ENCODE measurements at places on chromosomes 6 and 20. TPM values are rescaled to one million over a fixed set of nuclear protein-coding genes. Genes with fewer than 3 reads are reported as not detected.

The SLPI gene
- total RNA-seq, result 0.74 TPM

The EEF1A2 gene
- total RNA-seq, result 34.9 TPM

The LINC00237 gene
- 0.78 TPM for total RNA-seq

The SLC52A3 gene
- 7.3 TPM for total RNA-seq

DNA sequence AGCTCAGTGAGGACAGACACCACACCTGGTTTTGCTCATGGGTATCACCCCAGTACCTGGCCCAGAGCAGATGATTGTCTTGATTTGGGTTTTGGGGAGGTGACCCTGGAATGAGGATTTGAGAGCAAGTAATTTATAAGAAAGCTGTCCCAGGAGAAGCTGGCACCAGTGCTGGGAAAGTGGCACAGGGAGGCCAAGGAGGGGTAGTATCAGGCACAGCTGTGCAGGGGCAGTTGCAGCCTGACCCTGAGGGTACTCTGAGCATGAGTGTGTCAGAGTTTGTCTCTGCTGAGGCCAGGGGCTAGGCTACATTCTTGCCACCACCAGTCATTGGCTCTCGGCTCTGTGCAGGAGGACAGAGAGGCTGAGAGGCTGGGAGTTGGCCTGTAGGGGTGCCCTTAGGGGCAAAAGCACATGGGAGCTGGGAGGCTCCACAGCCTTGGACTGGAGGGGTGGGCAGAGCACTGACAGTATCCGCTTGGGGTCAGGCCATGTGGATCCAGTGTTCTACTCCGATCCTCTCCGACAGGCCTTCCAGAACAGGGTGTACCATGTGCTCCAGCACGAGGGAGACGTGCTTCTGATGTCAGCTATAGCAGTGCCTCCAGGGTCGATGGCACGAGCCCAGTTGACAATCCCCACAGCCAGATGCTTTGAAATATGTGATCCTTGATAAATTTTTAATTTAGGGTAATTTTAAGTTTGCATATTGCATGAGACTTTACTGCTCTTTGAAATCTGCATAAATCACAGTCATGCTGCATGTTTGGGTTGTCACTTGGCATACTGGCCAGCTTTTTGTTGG, 121.3 kb downstream of the PHACTR3 start:
- peaks cover 52% of the 10 kb centered on the region for H3K27me3 ChIP-seq
- H3K4me3 ChIP-seq, result no peak overlapping the region
- H3K4me1 ChIP-seq, result no peaks in the 10 kb centered on the region
- H3K36me3 ChIP-seq, result no peaks in the 10 kb centered on the region

GRCh38 chr20:4370851-4371250, 350.9 kb upstream of the PRND start:
- DNase-seq, result no peak
- H3K27me3 ChIP-seq, result no peaks in the 10 kb centered on the region

DNA sequence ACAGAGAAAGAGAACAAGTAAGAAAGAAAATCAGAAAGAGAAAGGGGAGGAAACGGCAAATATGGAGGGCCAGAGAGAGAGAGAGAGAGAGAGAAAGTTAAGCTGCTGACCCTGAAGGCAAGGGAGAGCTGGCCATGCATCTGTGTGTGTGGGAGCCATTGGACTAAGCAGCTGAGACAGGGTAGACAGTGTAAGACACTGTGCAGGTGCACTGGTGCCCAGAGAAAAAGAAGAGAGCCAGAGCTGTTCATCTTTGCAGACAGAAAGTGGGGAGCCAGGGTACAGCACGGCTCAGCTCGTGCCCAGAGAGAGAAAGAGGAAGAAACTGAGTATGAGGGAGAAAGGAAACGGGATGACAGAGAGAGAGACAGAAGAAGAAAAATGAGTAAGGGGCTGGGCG, 24.2 kb upstream of the ZNF318 start:
- no peak for DNase-seq
- H3K4me3 ChIP-seq, result no peak overlapping the region
- no peaks in the 10 kb centered on the region for H3K27me3 ChIP-seq

The APOM gene
- 4.3 TPM for total RNA-seq

DNA sequence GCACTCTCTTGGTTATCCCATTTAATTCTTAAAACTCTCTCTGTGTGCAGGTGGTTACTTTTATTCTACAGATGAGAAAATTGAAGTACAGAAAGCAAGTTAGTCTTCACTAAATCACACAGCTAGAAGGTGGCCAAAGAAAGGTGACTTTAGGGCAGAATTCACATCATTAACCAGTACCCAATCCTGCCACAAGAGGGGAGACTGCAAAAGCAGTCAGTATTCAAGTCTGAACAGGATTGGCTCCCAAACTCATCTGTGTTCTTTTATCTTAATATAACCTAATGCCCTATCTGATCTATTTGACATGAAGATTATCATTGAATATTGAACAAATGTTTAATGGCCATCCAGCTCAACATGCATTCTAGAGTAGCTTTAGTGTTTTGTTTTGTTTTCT, 225.3 kb upstream of the FAM83B start:
- H3K27me3 ChIP-seq, result no peaks in the 10 kb centered on the region
- no peak overlapping the region for H3K27ac ChIP-seq
- peak; percentile 27 for DNase-seq
- H3K4me3 ChIP-seq, result no peak overlapping the region
- H3K36me3 ChIP-seq, result no peaks in the 10 kb centered on the region

The HACE1 gene
- total RNA-seq, result 18.1 TPM

GRCh38 chr6:45952168-45952529, 63.5 kb downstream of the CLIC5 start:
- no peak for DNase-seq
- H3K4me3 ChIP-seq, result no peak overlapping the region
- H3K27ac ChIP-seq, result no peak overlapping the region
- peaks cover 20% of the 10 kb centered on the region for H3K4me1 ChIP-seq

The OR2J1 gene
- total RNA-seq, result not detected

DNA sequence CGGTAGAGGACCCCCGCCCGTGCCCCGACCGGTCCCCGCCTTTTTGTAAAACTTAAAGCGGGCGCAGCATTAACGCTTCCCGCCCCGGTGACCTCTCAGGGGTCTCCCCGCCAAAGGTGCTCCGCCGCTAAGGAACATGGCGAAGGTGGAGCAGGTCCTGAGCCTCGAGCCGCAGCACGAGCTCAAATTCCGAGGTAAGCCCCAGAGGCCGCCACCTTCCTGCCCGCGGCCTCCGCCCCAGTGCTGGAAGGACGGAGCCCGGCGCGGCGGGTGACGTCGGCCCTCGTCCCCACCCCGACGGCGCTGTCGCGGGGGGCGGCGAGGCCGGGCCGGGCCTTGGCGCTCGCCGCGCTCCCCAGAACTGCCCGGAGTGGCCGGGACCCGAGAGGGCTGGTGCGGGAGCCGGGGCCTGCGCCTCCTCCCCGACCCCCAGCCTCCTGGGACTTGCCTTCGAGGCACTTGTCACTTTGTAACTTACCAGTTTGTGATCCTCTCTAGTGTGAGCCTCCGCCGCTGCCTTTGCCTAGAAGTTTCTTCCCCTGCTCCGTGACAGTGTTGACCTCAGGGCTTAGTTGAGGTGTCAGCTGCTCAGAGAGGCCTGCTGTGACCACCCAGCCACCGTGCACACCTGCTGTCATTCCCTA, 417 bp downstream of the VAPB start:
- peak; percentile 50 for DNase-seq
- peak overlapping the region; percentile 82 for H3K4me3 ChIP-seq
- no peaks in the 10 kb centered on the region for H3K27me3 ChIP-seq

DNA sequence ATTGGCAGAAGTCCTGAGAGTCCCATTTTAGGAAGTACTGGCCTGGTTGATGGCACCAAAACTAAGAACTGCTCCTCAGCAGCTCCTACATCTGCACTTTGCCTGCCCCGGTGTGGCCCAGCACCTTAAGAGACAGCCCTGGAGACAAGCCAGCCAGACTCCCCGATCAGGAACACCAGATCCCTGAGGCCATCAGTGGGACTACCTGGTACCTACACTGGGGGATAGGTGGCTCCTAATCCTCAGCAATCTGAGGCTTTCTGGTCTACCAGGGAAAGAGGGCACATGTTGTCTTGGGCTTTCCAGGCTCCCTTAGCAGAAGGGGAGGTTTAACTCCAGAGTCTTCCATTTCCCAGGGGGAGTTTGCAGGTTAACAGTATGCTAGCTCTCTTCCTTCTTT, at the start of gene WFDC6:
Gene WFDC6, minus strand, starts transcription at position 101 of the 400 bp plus-strand sequence. Its CDS starts 75 bp downstream, at position 26.
- no peaks in the 10 kb centered on the region for H3K27me3 ChIP-seq
- no peak within 1 kb of the TSS for H3K4me3 ChIP-seq
- no peak within 1 kb of the TSS for H3K27ac ChIP-seq
- H3K36me3 ChIP-seq, result no peaks in the 10 kb centered on the region
- peaks cover 6% of the 10 kb centered on the region for H3K4me1 ChIP-seq
- no peak for DNase-seq

- H3K27ac ChIP-seq, result peak overlapping the region; percentile 99
- peak overlapping the region; percentile 53 for H3K4me3 ChIP-seq
- H3K36me3 ChIP-seq, result no peaks in the 10 kb centered on the region
- no peaks in the 10 kb centered on the region for H3K27me3 ChIP-seq
- peaks cover 77% of the 10 kb centered on the region for H3K4me1 ChIP-seq
Measured at GRCh38 chr20:53736757-53737395, 143.2 kb upstream of the ZNF217 start.

The PPP1R11 gene
- total RNA-seq, result 27.7 TPM

- H3K36me3 ChIP-seq, result peaks cover 3% of the 10 kb centered on the region
- no peak for DNase-seq
- no peak overlapping the region for H3K4me3 ChIP-seq
- no peaks in the 10 kb centered on the region for H3K27me3 ChIP-seq
Measured at GRCh38 chr6:152273002-152273401, 364.2 kb downstream of the SYNE1 start.

DNA sequence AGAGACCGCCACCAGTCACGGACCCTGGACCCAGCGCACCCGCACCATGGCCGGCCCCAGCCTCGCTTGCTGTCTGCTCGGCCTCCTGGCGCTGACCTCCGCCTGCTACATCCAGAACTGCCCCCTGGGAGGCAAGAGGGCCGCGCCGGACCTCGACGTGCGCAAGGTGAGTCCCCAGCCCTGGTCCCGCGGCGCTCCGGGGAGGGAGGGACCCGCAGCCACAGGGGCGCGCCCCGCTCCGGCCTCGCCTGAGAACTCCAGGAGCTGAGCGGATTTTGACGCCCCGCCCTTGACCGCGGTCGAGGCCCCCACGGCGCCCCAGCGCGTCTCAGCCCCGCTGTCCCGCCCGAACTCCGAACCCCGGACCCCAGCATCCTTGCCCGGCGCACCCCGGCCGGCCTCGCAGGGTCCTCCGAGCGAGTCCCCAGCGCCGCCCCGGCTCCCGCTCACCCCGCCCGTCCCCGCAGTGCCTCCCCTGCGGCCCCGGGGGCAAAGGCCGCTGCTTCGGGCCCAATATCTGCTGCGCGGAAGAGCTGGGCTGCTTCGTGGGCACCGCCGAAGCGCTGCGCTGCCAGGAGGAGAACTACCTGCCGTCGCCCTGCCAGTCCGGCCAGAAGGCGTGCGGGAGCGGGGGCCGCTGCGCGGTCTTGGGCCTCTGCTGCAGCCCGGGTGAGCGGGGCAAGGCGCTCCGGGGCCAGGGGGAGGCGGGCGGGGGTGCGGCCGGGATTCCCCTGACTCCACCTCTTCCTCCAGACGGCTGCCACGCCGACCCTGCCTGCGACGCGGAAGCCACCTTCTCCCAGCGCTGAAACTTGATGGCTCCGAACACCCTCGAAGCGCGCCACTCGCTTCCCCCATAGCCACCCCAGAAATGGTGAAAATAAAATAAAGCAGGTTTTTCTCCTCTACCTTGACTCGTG, at the start of gene OXT:
Gene OXT, plus strand, starts transcription at position 11 of the 920 bp plus-strand sequence. Its CDS starts 36 bp downstream, at position 47.
- H3K4me1 ChIP-seq, result peaks cover 6% of the 10 kb centered on the region
- peak; percentile 69 for DNase-seq
- H3K27ac ChIP-seq, result no peak within 1 kb of the TSS
- H3K36me3 ChIP-seq, result peaks cover 9% of the 10 kb centered on the region
- H3K27me3 ChIP-seq, result peaks cover 54% of the 10 kb centered on the region

DNA sequence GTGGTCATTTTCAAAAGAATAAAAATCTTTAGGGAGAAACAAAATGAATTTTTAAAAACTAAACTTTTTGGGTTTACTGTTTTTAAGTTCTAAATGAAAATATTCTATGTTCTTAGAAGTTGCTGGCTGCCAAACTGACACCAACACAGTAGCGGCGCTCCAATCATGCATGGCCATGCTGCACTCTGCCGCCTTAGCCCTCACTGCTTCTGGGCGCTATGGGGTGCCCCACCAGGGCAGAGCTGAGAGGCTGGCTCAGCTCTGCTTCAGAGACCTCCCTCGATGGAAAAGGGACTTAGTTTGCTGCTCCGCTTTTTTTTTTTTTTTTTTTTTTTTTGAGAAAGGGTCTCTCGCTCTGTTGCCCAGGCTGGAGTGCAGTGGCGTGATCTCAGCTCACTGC, 20.9 kb downstream of the EZR start:
- 0 out of 2 replicates have a peak, but pooled peaks cover 3% of the 10 kb centered on the region for H3K36me3 ChIP-seq
- H3K27me3 ChIP-seq, result no peaks in the 10 kb centered on the region
- no peak overlapping the region for H3K27ac ChIP-seq
- H3K4me3 ChIP-seq, result no peak overlapping the region
- no peak for DNase-seq

- DNase-seq, result no peak
- no peak overlapping the region for H3K27ac ChIP-seq
- H3K4me1 ChIP-seq, result peaks cover 9% of the 10 kb centered on the region
- no peaks in the 10 kb centered on the region for H3K27me3 ChIP-seq
Measured at GRCh38 chr20:40844332-40844731, 155.3 kb upstream of the MAFB start.

- peaks cover 10% of the 10 kb centered on the region for H3K36me3 ChIP-seq
- H3K27ac ChIP-seq, result no peak overlapping the region
- no peak for DNase-seq
- H3K27me3 ChIP-seq, result no peaks in the 10 kb centered on the region
- H3K4me1 ChIP-seq, result no peaks in the 10 kb centered on the region
Measured at GRCh38 chr6:162140251-162140852, 587.2 kb downstream of the PRKN start.

The BTN1A1 gene
- total RNA-seq, result 0.14 TPM
